ENCODE measurements at places on chromosomes 13 and 19. TPM values are rescaled to one million over a fixed set of nuclear protein-coding genes. Genes with fewer than 3 reads are reported as not detected.

Gene IGSF23
- total RNA-seq = 7.5 TPM

Gene PSG11
- not detected for total RNA-seq

Gene GPX4
- 325 TPM for total RNA-seq

Gene SIGLEC5
- total RNA-seq = not detected

Gene KXD1
- total RNA-seq = 130 TPM

Gene CPB2
- total RNA-seq = not detected

- no peak for DNase-seq
Measured at GRCh38 chr13:44368062-44368591, 5.5 kb upstream of the SERP2 start.

GRCh38 chr19:10209315-10209714 is 14.6 kb upstream of the DNMT1 start:
- no peak for DNase-seq

GRCh38 chr19:30557212-30557611 is 185.0 kb downstream of the ZNF536 start:
- no peak for DNase-seq

DNA sequence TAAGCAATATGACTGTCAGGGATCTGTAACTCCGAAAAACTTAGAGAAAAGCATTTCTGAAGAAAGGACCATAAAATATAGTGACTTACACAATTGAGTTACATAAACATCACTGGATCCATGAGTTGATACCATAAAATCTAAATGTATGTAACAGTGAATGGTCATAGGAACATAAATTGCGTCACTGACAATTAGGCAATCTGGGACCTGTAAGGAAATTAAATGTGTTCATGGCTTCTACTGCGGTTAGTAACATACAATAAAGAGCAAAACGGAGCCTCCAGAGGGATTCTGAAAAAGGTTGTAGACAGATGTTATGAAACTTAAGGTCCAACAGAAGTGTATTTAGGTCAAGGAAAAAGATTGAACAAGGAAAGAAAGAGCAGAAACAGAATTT is 27.1 kb downstream of the POU4F1 start:
- no peak for DNase-seq

DNA sequence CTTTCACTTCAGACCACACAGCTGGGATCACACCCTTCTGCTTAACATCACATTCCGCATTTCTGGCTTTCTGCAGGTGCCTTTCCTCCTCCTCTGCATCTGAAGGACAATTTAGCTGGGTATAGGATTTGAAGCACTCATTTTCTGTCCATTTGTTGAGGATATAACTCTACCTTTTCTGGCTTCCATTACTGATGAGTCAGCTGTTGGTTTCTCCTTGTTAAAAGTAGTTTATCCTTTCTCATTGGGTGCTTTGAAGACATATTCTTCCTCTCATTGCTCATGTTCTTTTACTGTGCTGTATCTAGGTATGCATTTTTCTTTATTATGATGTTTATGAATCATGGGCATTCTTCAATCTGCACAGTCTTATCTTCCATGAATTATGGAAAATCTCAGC is 199.3 kb upstream of the SOX1 start:
- no peak for DNase-seq

DNA sequence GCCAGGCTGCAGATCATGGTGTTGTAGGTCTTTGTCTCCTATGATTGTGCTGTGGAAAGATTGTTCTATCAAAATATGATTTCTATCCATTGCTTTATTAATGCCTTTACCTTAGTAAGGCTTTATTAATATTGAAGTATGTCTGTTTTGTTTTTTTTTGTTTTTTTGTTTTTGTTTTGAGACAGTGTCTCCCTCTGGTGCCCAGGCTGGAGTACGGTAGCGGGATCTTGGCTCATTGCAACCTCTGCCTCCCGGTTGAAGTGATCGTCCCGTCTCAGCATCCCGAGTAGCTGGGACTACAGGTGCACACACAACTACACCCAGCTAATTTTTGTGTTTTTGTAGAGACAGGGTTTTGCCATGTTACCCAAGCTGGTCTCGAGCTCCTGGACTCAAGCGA is 7.7 kb downstream of the IRGC start:
- DNase-seq = no peak

GRCh38 chr19:48713864-48714755 is 5.4 kb downstream of the MAMSTR start:
- DNase-seq = peak; percentile 98

DNA sequence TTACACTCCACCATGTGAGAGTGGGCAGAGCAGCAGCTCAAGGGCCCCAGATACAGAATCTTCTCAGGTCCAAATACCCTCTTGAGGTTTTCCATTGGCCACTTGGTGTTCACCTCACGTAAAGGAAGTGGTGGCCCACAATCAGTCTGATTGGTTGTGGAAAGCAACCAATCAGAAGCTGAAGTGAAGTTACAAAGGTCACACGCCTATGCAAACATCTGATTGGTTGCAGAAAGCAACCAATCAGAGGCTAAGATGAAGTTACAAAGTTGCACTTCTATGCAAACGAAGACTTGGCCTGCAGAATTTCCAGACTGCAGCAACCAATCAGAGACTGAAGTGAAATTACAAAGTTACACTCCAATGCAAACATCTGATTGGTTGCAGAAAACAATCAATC is 14.3 kb upstream of the TM9SF2 start:
- no peak for DNase-seq

GRCh38 chr13:60757501-60758215 is 360.6 kb downstream of the TDRD3 start:
- DNase-seq = no peak

DNA sequence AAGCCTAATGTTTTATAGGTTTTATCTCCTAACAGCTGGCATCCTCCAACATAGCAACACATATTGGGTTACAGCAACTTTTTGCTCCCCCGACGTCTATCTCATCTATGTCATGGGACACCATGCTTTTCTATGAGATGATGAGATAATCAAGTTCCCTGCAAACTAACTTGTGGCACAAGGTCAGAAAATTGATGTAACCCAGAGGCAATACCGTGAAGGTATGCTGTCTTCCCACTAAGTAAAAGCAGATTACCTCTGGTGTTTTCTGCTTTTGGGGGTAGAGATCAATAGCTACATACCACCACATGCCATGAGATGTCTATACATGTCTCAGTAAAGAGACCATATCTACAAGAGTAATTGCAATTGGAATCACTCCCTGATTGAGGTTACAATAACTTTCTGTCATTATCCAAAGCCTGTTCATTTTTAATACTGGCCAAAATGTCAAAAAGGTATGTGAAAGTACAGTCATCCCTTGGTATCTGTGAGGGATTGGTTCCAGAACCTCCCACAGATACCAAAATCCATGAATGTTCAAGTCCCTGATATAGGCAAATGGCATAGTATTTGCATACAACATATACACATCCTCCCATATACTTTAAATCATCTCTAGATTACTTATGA is 131.3 kb downstream of the CYSLTR2 start:
- no peak for DNase-seq

DNA sequence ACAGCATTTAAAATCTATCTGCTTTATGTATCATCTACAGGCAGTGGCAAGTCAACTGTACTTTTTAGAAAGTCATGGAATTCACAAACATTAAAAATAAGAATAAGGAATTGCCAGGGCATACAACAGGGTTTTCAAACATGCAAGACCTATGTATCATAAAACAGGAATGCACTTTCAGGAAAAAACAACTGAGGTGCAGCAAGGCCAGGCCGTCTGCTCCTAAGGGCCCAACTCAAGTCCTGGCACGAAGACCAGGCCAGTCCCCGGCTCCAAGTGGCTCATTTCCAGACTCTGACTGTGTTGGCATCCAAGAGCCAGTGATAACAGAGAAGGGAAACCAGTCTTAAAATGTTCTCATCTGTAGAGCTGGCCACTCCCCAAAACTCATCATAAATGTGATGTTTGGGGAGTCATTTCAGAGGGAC is 7.1 kb downstream of the RFX2 start:
- no peak for DNase-seq

DNA sequence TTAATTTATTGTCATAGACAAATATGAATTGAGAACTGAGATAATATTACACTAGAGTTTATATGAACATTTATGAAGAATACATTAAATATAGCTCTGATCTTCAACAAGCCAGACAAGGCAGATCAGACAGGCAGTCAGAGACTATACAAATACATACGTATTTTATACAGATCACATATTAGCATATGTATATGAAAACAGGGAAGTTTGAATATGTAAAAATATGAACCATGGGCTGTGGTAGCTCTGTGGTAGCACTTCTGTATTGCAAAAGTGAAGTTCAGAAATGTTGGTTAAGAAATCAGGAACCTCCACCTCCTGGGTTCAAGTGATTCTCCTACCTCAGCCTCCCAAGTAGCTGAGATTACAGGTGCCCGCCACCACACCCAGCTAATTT is 20.7 kb downstream of the GPR180 start:
- no peak for DNase-seq

- no peak for DNase-seq
Measured at GRCh38 chr13:96229356-96229755, 139.4 kb downstream of the HS6ST3 start.

DNA sequence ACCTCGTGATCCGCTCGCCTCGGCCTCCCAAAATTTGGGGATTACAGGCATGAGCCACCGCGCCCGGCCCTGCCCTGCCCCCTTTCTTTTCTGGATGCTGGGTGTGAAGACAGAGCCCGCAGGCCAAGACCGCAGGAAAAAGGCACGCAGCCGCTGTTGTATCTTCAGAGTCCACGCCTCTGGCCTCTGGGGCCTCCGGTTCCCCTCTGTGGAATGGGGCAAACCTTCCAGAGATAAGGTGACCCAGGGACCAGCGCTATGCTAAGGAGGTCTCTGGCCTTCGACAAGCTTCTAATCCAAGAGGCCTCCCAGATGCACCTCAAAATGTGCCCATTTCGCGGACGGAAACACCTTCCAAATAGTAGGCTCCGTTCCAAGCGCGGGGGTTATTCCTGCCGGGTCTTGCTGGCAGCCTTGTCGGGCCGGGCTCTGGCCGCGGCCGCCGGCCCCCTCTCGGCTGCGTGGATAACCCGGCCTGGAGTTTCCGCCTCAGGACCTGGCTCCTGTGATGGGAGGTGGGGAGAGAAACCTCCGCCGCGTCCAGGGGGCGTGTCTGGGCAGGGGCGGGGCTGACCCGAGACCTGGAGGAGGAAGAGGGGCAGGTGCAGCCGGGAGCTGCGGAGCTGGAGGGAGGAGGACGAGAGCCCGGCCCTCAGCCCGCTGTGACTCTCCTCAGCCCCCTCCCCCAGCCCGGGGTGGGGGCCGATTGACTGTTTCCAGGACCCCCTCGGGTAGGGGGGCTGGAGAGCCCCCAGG is 13.1 kb downstream of the TJP3 start:
- DNase-seq = peak; percentile 98
